ENCODE measurements at places on chromosomes 7 and 10. TPM values are rescaled to one million over a fixed set of nuclear protein-coding genes. Genes with fewer than 3 reads are reported as not detected.

The GNB2 gene
- total RNA-seq = 255 TPM

GRCh38 chr10:12914111-12914510, 87.4 kb downstream of the CCDC3 start:
- no peaks in the 10 kb centered on the region for H3K36me3 ChIP-seq
- H3K27me3 ChIP-seq = no peaks in the 10 kb centered on the region
- no peak for DNase-seq

DNA sequence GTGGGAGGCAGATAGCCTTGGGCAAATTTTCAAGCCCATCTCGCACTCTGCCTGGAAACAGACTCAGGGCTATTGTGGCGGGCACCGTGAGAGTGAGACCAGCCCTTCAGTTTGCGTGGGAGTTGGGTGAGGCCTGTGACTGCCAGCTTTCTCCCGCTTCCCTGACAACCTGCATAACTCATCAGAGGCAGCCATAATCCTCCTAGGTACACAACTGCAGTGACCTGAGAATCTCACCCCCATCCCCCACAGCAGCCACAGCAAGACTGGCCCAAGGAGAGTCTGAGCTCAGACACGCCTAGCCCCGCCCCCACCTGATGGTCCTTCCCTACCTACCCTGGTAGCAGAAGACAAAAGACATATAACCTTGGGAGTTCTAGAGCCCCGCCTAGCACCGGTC, 275.4 kb downstream of the GRID1 start:
- no peak overlapping the region for H3K4me3 ChIP-seq
- no peak for DNase-seq

The PVRIG gene
- not detected for total RNA-seq
